ENCODE measurements at places on chromosomes 3 and 15.
A peak's percentile ranks its signal among the peaks of the same experiment; 100 is the strongest.

DNA sequence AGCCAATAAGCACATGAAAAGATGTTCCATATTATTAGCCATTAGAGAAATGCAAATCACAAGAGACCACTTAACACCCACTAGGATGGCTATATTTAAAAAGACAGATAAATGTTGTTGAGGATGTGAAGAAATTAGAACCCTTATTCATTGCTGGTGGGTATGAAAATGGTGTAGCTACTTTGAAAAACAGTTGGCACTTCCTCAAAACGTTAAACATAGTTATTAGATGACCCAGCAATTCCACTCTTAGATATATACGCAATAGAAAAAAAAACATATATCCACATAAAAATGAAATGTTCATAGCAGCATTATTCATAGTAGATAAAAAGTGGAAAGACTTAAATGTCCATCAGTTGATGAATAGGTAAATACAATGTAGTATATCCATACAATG, 47.1 kb upstream of the TERB2 start:
- no peak for DNase-seq

DNA sequence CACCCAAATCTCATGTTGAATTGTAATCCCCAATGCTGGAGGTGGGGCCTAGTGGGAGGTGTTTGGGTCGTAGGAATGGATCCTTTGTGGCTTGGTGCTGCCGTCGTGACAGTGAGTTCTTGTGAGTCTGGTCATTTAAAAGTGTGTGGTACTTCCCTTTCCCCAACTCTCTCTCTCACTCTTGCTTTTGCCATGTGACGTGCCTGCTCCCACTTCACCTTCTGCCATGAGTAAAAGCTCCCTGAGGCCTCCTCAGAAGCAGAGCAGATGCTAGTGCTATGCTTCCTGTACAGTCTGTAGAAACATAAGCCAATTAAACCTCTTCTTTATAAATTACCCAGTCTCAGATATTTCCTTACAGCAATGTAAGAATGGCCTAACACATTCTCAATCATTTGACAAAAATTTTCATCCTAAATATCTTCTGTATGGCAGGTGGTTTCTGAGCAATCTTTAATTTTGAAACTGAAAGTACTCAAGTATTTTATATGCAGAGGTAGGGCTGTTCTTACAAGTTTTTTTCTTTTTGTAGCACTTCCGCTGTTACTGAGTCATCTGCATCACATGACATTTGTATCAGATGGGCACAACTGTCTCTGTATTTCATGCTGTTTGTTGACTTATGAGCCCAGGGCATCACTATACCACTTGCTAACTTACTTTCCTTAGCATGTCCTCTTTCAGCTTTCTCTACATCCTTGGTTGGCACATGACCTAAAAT, 8.8 kb downstream of the RPL39L start:
- no peak for DNase-seq

GRCh38 chr3:151009430-151009829, 36.9 kb upstream of the CLRN1 start:
- no peak for DNase-seq

DNA sequence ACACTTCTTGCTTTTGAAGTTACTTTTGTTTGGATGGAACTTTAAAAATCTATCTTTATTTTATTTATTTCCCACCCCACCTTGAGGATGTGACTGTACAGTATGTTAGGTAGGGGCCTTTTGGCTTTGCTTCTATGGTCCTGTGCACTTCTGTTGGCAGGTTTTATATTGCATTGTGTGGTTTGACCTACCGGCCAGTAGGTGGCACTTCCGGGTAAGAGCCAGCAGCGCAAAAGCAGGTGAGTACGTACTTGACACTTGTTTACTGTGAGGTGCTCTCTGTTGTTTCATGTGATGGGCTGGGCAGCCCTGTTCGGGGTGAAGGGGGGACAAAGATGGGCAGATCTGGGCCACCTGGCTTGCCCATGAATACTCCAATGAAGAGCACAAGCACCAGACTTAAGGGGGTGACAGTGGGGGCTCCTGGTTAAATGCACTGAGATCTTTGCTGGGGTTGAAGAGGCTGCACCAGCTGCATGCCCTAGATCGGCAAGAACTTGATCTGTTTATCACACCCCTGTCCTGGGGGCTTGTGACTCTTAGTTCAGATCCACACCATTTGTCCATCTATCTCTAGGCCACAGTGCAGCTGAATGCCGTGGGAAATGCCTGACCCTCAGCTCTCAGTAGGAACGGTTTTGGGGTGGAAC, 131.6 kb downstream of the NLGN1 start:
- no peak for DNase-seq

DNA sequence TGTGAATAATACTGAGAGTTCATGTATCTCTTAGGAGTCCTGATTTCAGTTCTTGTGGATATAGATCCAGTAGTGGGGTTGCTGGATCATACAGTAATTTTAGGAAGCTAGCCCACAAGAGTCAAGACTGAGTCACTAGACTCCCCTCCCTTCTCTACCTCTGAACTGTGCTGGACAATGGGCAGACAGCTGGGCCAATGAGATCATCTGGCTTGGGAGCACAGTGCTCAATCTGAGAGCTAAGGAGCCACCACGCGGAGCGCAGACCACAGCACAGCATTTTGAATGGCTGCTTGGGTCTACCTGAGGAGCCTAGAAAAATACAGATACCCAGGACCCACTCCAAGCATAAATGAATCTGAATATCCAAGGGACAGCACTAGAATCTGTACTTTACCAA, 32.5 kb downstream of the WNT5A start:
- DNase-seq: no peak

GRCh38 chr3:22748453-22749045, 454.6 kb upstream of the UBE2E2 start:
- DNase-seq: no peak

DNA sequence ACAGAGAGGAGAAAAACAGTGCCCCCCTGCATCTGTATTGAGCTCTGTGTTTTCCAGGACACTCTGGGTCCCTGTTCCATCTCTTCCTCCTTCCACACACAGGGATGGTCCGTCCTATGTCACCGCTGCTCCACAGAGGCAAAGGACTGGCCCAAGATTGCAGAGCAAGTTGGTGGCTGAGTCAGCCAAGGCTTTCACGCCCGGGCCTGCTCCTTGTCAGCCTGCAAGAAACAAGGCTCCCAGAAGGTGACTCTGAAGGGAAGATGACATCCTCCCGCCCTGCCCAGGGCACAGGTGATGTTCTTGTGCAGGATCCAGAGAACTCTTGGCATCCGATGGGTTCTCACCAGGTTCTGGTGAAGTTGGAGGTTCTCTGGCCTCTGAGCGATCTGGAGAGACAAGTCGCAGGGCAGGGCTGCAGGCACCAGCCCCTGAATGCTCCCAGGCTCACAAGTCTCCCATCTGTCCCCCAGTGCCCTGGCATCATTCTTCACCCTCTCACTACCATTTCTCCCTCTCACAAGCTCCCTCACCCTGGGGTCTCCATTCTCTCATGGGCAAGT, 138.6 kb downstream of the MEGF11 start:
- DNase-seq: peak; percentile 35

GRCh38 chr3:143056372-143056771, 55.0 kb downstream of the U2SURP start:
- no peak for DNase-seq

- no peak for DNase-seq
Measured at GRCh38 chr3:123307064-123307463, 105.3 kb downstream of the SEC22A start.

GRCh38 chr3:186700267-186700666, 16.9 kb upstream of the KNG1 start:
- no peak for DNase-seq

- DNase-seq: no peak
Measured at GRCh38 chr15:47296881-47297280, 420.4 kb upstream of the SEMA6D start.

GRCh38 chr3:10283638-10284037, 9.1 kb downstream of the GHRL start:
- DNase-seq: peak; percentile 14
